ENCODE measurements at places on chromosomes 3 and 15. TPM values are rescaled to one million over a fixed set of nuclear protein-coding genes. Genes with fewer than 3 reads are reported as not detected.

The MESP1 gene
- 5.3 TPM for total RNA-seq

The STRC gene
- total RNA-seq, result 0.63 TPM

The GP9 gene
- not detected for total RNA-seq

The TGM5 gene
- 0.18 TPM for total RNA-seq

The CD200 gene
- total RNA-seq, result 17.9 TPM

The RBPMS2 gene
- not detected for total RNA-seq

The STAC gene
- not detected for total RNA-seq
